ENCODE measurements at places on chromosomes 1 and 21.

GRCh38 chr1:153071511-153071910, at the start of gene SPRR2B:
Gene SPRR2B (minus strand): TSS chr1:153071611. CDS start chr1:153070839, 772 bp downstream.
- no peak for DNase-seq

GRCh38 chr1:90723590-90724108, 6.5 kb upstream of the BARHL2 start:
- DNase-seq, result no peak

DNA sequence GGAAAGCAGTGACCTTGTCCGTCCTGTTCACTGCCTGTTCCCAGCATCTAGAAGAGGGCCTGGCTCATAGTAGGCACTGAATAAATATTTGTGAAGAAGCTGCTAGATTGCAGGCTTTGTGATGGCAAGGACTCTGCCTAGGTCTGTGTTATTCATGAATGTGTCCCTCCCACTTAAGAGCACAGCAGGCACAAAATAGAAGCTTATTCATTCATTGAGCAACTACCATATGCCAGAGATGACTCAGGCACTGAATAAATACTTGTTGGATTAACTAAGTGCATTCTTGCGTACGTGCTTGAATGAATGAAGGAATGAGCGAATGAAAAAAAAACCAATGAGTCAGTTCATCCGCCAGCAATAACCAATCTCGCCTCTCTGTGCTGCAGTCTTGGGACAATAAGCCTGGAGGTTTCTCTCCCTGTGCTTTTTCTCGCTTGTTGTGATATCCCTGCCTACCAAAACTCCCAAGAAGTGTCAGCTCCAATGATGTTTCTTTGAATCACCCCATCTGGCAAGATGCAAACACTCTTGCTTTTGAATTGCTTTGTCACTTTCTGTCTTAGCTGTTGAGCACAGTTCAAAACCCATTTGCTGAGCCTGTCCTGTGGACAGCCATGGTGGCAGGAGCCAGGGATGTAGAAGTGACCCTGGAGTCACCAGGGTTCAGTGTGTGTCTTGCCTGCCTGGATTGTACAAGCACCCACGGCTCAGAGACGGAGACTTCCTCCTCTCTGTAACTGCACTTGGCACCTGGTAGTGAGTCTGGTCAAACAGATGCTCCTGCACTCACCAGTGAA, 143.9 kb downstream of the KAZN start:
- DNase-seq, result no peak

GRCh38 chr1:56196839-56197238, 382.5 kb downstream of the PLPP3 start:
- DNase-seq, result no peak

DNA sequence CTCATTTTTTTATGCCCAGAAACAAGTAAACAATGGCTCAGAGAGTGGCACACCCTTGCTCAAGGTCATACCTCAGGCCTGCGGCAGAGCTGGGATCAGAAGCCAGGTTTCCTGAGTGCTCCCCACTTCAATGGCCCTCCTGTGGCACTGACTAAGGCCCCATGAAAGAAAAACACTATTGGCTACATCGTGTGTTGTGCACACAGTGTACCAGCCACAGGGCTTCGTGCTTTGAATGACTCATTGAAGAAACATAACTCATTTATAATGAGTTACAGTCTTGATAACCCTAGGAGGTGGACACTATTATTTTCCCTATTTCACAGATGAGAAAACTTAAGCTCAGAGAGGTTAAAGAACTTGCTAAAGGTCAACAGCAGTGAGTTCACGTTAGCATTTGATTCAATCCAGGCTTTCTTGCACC, 91.2 kb downstream of the TRABD2B start:
- no peak for DNase-seq

DNA sequence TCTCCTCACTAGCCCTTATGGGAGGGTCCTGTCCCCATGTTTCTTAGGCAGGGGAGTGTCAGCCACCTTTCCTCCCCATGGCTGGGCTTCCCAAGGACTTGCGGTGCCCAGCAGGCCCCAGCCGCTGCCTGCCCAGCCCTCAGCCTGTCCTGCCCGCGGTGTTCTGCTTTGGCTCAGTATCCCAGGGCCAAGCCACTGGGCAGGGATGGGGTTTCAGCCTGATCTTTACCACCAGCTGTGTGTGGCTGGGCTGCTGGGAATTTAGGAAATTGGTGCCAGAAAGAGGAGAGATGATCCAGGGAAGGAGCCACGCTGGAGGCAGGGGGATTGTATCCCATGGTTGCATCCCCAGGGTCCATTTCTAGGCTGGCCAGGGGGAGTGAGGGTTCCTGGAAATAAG, 6.9 kb upstream of the IGFN1 start:
- no peak for DNase-seq

DNA sequence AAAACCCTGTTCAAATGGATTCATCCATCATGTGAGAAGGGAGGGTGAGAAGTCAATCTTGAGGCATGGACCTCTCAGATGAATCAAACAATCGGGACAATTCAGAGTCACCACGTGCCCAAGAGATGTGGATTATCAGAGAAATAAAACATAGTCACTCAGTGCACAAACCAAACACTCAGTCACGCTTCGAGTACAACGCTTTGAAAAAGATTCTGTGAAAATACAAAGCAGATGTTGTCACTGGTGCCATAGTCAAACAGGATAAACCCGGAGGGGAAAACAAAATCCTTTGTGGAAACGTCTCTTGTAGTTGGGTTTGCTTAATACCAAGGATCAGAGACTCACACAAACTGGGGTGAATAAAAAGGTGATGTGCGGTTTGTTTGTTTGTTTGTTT, 188.4 kb downstream of the RRAGC start:
- DNase-seq, result no peak

GRCh38 chr1:27869719-27870085, 2.6 kb upstream of the THEMIS2 start:
- no peak for DNase-seq

GRCh38 chr1:104785575-104786187, 1036.0 kb downstream of the AMY1C start:
- DNase-seq, result no peak
